Hematopoietic multipotent progenitor cell treated with erythropoietin and hydrocortisone succinate and interleukin-3 and kit ligand, for 17 days (in vitro differentiated cells): ENCODE measurements at places on chromosomes 5 and 9.
A peak's percentile ranks its signal among the peaks of the same experiment; 100 is the strongest.

- no peak for DNase-seq
Measured at GRCh38 chr9:122777935-122778627, 10.7 kb upstream of the OR5C1 start.

GRCh38 chr5:199950-200645, 8.8 kb downstream of the LRRC14B start:
- no peak for DNase-seq

- no peak for DNase-seq
Measured at GRCh38 chr5:127849408-127849807, 146.2 kb downstream of the CCDC192 start.

GRCh38 chr9:22446950-22447617, 460 bp downstream of the DMRTA1 start:
- no peak for DNase-seq

DNA sequence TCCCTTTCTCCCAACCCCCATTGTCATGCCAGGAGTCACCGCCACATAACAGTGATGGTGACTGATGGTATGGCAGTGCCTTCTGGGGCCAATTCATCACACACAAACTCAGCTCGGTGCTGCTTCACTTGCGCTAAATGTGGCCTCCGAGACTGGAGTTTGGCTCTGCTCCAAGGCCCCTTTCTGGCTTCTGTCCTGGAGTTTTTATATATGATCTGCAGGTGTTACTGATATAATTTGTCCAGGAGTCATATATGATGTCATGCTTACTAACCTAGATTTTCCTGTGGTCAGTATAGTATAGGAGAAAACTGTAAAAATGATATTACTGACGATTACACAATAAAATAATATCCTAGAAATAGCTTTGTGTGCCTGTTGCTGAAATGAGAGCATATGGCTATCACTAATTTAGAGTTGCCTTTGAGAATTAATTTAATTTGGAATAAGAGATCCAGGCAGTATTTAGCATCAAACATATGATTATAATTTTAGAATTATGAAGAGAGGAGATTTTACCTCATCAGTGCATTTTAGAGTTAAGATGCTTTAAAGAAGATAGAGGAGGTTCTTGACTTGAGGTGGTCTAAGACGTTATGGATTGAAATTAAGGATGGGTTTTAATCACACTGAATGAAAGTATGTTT, 334.1 kb upstream of the CD180 start:
- no peak for DNase-seq

DNA sequence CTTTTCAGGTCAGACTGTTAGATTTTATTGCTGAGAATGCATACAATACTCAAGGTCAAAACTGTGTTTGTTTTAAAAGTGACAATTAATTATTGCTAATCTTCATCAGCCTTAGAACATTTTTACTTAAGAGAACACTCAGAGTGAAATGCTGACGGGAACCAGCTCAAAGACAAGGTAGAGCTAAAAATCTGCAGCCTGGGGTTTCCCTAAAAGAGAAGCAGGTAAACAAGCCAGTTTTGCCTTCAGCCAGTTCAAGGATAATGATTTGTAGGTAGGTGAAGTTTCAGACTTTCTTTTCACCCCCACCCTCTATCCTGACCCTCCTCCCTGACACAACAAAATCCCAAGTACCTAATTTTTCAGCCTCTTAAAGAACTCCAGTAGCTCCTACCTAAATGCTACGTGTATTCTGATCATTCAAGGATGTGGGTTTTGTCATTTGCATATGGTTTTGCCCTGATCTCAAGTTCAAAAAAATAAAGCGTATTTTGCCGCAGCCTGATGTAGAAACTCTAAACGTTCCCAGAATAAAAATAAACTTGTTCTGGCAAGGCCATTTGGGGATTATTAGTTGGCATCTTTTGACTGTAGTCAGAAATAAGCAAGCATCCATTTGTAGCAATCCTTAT, 407.2 kb downstream of the EFNA5 start:
- DNase-seq = no peak

- DNase-seq = no peak
Measured at GRCh38 chr5:41637869-41638268, 127.5 kb upstream of the PLCXD3 start.

DNA sequence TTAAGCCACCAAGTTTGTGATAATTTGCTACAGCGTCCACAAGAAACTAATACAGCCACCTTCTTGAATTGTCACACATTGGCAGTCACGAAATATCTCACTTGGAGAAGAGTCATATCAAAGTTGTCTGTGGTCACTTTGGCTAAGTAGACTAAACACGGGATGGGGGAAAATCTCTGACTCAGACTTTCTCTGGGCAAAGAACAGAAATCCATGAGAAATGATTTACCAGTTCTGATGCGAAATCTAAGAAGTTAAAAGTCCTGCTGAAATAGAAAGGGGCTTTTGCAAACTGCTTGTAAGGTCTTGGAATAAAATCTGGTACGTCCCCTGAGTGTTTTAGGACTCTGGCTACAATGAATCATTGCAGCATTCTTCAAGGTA, 158.4 kb downstream of the COL23A1 start:
- no peak for DNase-seq

DNA sequence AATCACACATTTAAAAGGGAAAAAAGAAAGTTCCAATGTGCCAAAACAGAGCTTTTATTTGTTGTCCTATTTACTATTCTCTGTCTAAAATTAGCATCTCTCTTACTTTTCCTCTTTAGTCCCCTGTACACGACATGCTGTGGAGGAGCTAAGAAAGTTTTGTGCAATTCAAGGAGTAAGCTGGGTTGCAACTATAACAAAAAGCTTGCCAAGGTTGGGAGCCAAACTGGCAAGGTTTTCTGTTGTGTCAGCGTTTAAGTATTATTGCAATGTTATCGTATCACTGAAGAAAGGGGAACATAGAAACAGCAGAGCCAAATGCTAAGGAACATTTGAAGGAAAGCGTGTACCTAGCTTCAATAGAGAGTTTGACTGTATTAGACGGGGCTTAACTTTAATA, 680.8 kb downstream of the CETN3 start:
- DNase-seq = no peak

DNA sequence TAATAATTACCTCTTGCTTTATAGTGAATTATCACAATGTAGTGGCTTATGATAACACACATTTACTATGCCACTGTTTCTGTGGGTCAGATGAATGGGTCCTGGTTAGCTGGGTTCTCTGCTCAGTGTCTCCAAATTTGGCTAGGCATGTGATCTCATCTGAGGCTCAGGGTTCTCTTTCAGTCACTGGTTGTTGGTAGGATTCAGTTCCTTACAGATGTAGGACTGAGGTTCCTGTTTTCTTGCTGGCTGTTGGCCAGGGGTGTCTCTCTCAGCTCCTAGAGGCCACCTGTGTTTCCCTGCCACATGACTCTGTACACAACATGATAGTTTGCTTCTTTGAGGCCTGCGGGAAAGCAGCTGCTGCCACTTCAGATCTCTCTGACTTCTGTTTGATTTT, 7.1 kb downstream of the NFX1 start:
- DNase-seq = peak; percentile 69

GRCh38 chr5:3339798-3340115, 255.9 kb upstream of the IRX1 start:
- DNase-seq = no peak
